ENCODE measurements at places on chromosomes 1 and 21.

GRCh38 chr1:153404768-153405167, 11.6 kb upstream of the S100A7A start:
- DNase-seq: no peak

- DNase-seq: no peak
These were observed 107.1 kb downstream of the TAS1R2 start for GRCh38 chr1:18752409-18752808.

GRCh38 chr1:110049801-110050601, 15.6 kb downstream of the STRIP1 start:
- DNase-seq: no peak

DNA sequence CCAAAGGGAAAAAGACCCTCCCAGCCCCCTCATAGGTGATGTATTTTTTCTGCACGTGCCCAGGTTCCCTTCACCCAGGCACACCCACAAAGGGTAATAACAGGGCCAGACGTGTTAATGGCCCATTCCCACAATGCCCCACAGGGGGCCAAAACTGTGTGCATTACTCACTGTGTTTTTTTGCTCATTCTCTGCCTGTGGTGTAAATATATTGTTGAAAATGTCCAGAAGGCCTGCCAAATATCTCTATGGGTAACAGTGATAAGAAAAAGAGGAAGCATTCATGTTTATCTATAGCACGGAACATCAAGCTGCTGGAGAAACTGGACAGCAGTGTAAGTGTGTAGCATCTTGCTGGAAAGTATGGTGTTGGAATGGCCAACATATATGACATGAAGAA, 21.9 kb downstream of the RHEX start:
- DNase-seq: no peak

- DNase-seq: no peak
These were observed 61.9 kb upstream of the TARDBP start for GRCh38 chr1:10950316-10951172.

DNA sequence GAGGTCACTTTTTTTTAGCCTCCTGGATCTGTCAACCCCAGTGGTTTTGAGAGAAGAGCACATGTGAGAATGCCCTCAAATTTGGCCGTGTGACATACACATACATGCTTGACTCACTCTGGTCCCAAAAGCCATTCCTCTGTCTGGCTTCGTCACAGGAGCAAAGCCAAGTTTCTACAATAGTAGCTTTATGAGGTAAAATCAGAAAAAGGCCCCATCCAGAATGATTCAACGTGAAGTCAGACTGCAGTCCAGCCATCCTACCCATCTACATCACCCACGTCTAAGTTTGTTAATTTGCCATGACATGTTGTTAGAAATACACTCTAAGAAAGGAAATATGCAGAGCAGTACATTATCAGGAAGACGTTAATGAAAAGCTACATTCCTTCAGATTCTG, 245.2 kb downstream of the SDCCAG8 start:
- DNase-seq: no peak

DNA sequence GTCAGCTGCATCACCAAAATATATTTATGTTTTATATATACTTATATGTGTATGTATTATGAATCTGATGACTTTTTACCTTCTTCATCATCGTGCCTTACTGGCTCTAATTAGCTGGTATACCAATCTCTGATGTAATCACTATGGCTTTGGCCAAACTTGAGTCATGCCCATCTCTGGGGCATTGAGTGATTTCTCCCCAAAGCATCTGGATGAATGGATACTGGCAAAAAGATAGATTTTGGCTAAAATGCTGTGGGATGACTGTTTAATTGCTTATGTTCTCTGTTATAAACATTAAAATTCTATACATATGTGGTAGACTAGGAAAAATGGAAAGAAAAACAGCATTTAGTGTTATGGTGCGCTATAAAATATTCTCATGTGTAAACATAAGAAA, 19.6 kb downstream of the CDKN2C start:
- DNase-seq: no peak

DNA sequence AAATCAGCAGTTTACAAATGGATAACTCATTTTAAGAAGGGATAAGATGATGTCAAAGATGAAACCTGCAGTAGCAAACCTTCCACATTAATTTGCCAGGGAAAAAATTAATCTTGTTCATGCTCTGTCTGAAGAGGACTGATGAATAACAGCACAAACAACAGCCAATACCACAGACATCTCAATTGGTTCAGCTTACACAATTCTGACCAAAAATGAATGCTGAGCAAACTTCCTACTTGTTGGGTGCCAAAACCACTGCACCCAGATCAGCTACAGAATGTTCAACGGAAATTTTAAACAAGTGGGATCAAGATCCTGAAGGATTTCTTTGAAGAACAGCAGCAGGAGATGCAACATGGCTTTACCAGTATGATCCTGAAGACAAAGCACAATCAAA, 98.3 kb downstream of the COQ8A start:
- no peak for DNase-seq

DNA sequence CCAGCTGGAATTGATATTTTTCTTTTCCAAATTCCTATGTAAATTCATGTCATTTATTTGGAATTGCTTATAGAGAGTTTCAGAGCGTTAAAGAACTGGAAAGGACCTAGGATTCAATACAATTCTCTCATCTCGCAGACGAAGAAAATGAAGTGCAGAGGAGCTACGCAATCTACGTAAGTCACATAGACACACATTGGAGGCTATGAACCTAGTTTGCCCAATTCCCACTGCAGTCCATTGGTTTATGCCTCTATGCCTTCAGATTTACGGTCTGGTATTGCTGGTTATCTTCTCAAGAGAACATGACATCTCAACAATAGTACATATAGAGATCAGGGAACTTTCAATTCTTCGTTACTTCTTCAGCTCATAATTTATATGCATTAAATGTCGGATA, 971 bp upstream of the RNF2 start:
- no peak for DNase-seq

DNA sequence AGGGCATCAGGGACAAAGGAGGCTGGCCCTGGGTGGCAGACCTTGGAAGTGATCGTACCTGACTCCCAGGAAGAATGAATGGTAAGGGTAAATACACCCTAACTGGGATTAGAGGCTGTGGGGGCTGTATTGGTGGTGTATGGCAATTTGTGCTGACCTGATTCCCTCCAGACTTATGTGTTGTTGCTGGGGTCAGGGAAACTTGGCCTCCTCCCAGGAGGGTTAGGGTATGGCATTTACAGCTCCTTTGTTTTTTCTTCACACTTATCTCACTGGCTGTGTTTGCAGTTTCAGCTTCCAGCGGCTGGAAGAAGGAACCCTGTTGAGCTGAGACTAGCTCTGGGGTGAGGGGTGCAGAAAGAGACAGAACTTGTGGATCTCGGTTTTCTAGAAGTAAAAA, 8.2 kb downstream of the VANGL1 start:
- no peak for DNase-seq

GRCh38 chr1:2082064-2082463, 31.9 kb downstream of the PRKCZ start:
- DNase-seq: no peak

GRCh38 chr1:26602378-26602959, 72.9 kb downstream of the RPS6KA1 start:
- no peak for DNase-seq

GRCh38 chr21:34765619-34766018, 96.8 kb downstream of the CLIC6 start:
- no peak for DNase-seq

DNA sequence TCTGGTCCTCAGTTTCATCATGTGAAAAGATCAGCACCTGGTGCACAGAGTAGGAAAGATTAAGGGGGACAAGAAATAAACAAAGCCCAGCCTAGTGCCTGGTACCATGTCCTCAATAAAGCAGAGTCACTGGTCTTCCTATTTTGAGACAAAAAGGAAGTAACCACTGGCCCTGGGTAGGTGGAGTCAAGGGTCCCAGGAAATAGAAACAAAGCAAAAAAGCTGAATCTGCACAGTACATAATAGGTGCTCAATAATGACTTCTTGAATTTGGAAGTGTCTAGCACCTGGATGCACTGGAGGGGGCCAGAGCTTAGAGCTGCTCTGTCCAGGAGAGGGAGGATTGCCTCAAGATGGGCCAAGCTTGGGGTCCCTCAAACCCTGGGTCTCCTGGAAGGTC, 1.9 kb upstream of the EPHB2 start:
- no peak for DNase-seq

DNA sequence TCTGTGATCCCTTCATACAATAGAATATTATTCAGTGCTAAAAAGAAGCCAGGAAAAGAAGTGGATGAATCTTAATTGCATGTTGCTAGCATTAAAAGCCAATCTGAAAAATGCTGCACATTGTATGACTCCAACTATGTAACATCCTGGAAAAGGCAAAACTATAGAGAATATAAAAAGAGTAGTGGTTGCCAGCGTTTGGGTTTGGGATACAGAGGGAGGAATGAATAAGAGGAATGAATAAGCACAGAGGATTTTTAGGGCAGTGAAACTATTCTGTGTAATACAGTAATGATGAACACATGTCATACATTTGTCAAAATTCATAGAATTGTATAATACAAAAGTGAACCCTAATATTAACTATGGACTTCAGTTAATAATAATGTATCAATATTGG, 42.5 kb downstream of the GPR88 start:
- DNase-seq: no peak

DNA sequence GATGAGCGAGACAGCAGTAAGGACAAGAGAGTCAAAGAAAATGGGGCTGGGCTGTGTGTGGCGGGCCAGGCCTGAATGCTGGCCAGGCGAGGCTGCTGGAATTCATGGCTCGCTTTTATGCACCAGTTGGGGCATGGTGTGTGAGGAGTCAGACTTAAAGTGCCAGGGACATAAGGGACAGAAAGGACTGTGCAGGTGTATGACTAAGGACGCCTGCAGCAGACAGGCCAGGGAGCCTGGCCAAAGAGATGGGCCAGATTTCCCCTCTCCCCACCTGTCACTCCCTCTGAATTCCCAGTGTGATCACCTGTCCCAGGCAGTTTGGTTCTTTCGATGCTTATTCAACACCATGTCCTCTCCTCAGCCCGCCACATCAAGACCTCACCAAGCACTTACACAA, 16.9 kb upstream of the SMIM12 start:
- no peak for DNase-seq

GRCh38 chr1:42978317-42979035, 19.8 kb upstream of the SLC2A1 start:
- no peak for DNase-seq

- DNase-seq: peak; percentile 88
These were observed 135.5 kb downstream of the MIS18A start for GRCh38 chr21:32143241-32143939.

DNA sequence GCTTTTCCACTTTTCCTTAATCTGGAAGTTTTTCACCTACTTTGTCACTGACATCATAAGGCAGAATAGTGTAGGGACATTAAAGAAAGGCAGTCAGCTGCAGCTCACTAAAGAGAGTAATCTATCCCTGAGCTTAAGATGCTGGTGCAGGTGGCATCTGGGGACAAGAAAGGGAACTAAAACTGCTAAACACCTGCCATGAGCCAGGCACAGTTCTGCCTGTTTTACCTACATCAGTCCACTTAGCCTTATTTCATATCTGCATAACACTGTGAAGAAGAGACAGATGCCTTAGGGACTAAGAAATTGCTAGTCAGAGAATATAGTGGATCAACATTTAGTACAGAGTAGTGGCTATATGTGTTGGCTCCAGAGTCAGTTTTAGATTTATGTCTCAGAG, 88.1 kb downstream of the GPATCH2 start:
- no peak for DNase-seq

DNA sequence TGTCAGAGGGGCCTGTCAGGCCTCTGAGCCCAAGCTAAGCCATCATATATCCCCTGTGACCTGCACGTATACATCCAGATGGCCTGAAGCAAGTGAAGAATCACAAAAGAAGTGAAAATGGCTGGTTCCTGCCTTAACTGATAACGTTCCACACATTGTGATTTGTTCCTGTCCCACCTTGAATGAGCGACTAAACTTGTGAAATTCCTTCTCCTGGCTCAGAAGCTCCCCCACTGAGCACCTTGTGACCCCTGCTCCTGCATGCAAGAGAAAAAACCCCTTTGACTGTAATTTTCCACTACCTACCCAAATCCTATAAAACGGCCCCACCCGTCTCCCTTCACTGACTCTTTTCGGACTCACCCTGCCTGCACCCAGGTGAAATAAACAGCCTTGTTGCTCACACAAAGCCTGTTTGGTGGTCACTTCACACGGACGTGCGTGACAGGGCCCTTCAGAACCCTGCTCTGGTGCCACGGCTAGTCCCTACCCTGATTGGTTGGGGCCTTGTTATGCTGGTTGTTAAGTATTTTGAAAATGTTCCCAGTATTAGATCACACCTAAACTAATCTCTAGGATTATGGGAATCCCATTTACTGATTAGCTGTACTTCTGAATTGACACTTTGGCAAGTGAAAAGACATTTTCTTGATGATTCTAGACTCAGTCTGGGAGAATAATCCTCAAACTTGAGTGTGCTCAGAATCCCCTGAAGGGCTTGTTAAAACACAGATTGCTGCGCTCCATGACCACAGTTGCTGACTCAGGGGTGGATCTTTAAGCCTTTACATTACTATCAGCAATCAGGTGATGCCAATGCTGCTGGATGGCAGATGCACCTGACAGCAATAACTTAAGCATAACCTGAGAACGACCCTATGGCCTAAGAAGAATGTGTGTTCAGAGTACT, 28.8 kb upstream of the SPATA6 start:
- DNase-seq: no peak

- no peak for DNase-seq
These were observed 157.8 kb downstream of the RERE start for GRCh38 chr1:8659593-8659992.

DNA sequence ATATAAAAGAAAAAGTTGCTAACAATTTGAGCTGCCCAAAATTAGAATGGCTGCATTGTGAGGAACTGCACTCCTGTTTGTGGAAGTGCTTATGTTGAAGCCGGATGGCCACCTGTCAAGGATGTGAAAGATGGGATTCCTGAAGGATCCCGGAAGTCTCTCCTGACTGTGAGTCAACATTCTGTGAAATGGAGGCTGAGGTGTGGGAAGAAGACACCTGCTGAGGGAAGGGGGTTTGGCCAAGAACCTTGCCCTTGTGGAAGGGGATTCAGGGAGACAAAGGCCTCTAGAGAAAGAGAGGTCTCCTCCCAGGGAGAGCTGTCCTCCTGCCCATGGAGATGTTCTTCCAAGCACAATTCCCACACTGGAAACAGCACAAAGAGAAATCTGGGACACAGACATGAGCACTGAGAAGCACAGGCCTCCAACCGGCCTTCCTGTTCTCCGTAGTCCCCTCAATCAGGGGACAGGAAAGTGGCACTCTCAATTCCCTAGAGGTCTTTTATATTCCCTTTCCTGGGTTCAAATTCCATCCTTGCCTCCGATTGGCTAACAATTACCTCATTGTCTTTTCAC, 70.5 kb downstream of the CD2 start:
- DNase-seq: no peak

DNA sequence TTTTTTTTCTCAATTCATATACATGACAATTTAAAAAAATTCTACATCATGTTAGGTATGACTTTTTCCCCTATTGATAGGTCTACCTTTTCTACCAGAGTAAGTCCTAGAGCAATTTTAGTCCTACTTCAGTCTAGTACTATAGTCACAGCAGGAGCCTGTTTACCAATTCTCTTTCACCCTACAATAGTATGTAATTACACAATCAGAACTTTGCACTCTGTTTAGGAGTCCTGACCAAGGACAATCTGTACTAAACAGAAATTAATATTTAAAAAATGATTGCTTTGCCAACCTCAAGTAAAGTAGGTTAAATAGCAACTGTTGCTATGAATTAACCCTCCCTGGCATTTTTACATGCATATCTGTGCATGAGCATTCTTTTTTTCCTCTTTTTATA, 810 bp upstream of the CYP4A11 start:
- no peak for DNase-seq
